ENCODE measurements at places on chromosomes 1 and 21.
A peak's percentile ranks its signal among the peaks of the same experiment; 100 is the strongest.

- DNase-seq: no peak
These were observed 9.8 kb downstream of the SLAMF7 start for GRCh38 chr1:160748878-160749269.

GRCh38 chr1:225917536-225917935, 6.5 kb downstream of the PYCR2 start:
- no peak for DNase-seq

- DNase-seq: no peak
These were observed 17.0 kb downstream of the MAP7D1 start for GRCh38 chr1:36172983-36173382.

DNA sequence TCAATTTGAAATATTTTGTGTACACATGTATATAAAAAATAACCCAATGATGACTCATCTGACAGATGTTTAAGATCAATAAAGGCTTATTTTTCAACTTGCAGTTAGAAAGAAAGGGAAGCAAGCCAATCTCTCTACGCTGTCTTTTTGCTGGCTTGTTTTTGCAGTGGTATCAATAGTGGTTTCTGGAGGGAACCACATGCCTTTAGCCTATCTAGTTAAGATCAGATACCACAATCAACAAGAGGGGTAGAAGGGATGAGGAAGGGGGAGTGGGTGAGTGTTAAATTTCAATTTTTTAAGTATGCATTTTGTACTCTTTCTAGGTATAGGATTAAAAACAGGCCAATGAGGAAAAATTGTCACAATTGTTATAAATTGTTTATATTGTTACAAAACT, 276.2 kb downstream of the KCNH1 start:
- DNase-seq: no peak

- peak; percentile 83 for DNase-seq
These were observed 14.9 kb upstream of the IFNLR1 start for GRCh38 chr1:24201941-24202440.

- no peak for DNase-seq
These were observed 13.1 kb downstream of the S100A16 start for GRCh38 chr1:153599847-153600246.

- DNase-seq: no peak
These were observed 426.6 kb downstream of the DUSP10 start for GRCh38 chr1:221315330-221315729.

- DNase-seq: peak; percentile 47
These were observed 448.6 kb downstream of the SMYD3 start for GRCh38 chr1:246058466-246058865.

DNA sequence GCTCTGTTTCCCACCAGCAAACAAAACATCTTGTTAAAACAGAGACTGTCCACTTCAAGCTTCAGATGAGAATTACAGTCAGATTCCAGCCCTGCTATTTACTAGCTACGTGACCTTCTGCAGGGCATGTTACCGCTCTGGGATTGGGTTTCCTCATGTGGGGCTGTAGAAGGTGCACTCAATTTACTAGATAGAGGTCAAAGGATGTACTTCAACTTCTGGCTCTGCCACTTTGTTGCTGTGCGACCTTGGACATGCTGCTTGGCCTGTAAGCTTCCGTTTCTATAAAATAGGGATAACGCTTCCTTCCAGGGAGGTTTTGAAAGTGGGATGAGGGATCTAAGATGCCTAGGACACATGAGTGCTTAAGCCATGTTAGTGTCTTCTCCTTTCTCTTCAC, 46.0 kb upstream of the LRIG2 start:
- DNase-seq: no peak

- no peak for DNase-seq
These were observed 12.8 kb downstream of the ZDHHC18 start for GRCh38 chr1:26839339-26839722.

GRCh38 chr1:109114342-109114674, 393 bp downstream of the ELAPOR1 start:
- DNase-seq: no peak

DNA sequence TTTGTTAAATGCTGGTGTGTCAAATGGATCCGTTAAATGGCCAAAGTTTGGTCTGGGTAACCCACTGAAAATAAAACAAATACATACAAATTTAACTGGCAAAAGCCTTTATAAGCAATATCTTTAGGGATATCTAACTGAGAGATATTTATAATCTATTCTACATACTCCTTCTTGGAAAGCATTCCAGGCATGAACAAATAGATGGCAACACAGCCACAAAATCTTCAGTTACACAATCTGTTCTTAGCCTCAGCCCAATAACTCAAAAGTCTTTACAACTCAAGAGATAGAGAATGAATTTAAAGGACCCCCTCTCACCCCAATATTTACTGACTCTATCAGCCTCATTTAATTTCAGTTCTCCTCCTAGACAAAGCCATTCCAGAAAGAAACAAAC, 58.7 kb downstream of the NRDC start:
- no peak for DNase-seq

GRCh38 chr1:14100444-14100843, 400.5 kb downstream of the PRDM2 start:
- no peak for DNase-seq

GRCh38 chr1:151867321-151867720, 13.8 kb upstream of the THEM5 start:
- no peak for DNase-seq

DNA sequence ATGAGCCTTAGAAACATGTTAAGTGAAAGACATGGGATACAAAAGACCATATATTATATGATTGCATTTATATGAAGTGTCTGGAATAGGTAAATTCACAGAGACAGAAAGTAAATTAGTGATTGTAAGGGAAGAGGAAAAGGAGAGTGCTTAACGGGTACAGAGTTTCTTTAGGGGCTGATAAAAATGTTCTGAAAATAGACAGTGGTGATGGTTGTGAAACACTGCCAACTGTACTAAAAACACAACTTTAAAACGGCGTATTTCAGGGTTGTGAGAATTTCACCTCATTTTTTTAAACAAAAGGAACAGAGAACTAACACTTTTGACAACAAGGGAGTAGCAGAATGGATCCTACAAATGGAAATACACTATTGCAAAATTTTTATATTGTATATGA, 13.4 kb downstream of the COP1 start:
- no peak for DNase-seq

- DNase-seq: no peak
These were observed 45.1 kb downstream of the SCCPDH start for GRCh38 chr1:246769306-246769705.

GRCh38 chr21:42818328-42818749, 61.0 kb downstream of the WDR4 start:
- DNase-seq: no peak

DNA sequence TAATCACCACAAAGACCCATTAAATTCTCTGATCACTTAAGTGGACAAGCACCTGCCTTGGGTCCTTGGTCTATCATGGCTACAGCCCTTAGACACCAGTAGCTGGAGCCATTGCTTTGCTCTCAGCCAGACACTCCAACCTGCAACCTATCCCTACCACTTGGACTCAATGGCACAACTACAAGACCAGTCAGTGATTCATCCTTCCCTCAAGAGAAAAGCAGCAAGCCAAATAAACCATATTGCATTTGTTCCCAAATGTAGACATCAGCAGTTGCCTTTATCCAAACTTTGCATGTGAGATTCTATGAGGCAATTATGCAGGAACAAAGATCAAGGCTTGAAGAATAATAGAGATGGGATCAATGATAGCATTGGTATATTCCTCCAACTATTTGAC, 263.4 kb downstream of the HHIPL2 start:
- DNase-seq: no peak

DNA sequence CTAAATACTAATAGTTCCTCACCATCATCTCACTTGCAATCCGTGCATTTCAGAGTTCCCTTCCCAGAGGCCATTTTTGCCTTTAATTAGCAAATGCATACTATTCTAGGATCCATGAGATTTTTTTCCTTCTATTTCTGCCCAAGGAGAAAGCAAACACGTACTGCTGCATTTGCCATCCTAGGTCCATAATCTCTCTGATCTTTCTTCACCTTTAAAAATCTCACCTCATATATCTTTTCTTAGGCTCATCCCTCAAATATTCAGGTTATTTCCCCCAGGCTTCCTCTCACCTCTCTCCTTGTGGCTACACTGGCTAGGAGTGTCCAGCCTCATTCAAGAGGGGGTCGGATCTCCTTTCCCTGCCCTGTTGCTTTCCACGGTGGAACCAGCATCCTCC, 338.6 kb downstream of the SETD4 start:
- DNase-seq: no peak

- DNase-seq: no peak
These were observed 22.5 kb upstream of the MORC3 start for GRCh38 chr21:36297406-36297937.

DNA sequence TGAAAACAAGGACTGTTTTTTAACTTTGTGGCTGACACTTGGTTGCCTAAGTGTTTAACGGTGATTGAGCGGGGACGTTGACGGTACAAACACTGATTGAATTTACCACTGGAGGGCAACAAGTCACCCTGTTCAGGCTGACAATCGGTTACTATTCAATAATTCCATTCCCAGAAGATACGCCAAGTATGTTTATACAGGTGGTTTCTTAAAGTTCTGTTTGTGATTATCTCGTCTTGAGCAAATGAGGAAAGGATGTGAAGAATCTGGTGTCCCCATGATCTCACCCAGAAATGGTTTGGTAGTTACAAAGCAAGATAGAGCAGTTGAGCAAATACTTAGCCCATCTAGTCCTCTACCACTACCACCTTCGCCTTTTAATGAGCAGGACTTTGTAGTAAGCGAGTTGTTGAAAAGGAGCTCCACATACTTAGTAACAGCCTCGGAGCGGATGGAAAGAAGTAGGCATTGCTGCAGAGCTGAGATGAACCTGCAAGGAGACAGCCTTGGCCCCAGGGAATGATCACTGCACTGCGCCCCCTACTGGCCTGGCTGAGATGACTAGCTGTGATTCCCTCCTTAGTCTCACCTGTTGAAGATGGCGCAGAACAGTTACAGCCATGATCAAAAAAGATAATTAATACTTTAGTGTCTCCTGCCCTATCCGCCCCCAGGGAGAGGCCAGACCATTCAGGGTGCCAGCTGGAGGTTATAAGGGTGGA, 36.3 kb downstream of the IFNAR1 start:
- no peak for DNase-seq

GRCh38 chr21:40688106-40688864, 158.7 kb downstream of the DSCAM start:
- DNase-seq: no peak

DNA sequence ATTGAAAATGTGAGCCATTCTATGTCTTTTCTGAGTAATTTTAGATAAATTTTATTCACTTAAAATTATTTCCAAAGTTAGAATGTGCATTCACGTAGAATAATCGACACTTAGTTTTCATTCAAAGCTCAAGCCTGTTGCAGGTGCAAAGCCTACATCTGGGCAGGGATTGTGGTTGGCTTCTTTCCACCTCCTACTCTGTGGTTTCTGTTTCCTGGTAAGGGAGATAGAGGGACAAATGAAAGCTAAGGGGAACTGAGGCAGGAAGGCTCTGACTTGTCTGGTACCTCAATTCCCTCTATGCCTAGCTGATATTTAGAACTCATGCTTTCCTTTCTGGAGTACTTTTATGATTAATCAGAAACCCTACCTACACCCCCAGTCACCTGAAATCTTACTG, 251.2 kb upstream of the DPYD start:
- DNase-seq: no peak

DNA sequence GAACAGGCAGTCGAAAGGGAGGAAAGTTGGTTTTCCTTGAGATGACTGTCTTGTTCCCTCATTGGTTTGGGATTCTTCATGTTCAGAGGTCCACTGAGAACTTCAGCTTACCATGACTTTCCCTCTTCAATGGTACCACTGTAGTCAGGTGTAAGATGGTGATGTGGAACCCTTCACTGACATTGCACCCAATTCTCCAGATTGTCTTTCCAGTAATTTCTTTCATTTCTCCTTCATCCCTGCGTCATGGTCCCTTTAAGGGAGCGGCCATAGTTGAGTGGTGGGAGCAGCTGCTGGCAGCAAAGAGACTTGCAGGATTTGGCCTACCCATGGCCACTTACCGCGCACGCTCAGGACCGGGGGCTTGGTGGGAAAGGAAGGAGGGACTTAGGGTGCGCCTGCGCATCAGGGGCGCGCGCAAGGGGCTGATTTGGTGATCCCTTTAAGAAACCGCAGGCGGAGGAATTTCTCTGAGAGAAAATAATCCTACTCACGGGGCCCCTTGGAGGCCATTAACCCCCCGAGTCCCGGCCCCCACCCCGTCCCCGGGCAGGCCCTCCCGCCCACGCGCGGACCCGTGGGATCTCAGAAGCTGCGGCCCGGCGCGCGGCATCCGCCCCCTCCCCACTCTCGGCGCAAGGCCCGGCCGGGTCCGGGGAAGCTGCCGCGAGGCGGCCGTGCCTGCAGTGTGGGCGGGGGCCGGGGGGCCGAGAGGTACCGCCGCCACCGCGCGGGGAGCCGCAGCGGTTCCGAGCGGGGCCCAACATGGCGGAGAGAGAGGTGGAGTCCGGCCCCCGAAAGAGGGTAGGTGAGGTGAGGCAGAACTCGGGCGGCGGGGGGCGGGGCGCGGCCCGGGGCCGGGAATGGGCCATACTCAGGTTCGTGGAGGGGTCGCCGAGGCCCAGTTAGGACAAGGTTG, at the start of gene ZMYM4:
ZMYM4 (plus strand) TSS at position 428 of the 919 bp plus-strand sequence; CDS start at position 766, 338 bp downstream.
- DNase-seq: peak; percentile 96

GRCh38 chr1:107677697-107678096, 287.3 kb downstream of the VAV3 start:
- no peak for DNase-seq

DNA sequence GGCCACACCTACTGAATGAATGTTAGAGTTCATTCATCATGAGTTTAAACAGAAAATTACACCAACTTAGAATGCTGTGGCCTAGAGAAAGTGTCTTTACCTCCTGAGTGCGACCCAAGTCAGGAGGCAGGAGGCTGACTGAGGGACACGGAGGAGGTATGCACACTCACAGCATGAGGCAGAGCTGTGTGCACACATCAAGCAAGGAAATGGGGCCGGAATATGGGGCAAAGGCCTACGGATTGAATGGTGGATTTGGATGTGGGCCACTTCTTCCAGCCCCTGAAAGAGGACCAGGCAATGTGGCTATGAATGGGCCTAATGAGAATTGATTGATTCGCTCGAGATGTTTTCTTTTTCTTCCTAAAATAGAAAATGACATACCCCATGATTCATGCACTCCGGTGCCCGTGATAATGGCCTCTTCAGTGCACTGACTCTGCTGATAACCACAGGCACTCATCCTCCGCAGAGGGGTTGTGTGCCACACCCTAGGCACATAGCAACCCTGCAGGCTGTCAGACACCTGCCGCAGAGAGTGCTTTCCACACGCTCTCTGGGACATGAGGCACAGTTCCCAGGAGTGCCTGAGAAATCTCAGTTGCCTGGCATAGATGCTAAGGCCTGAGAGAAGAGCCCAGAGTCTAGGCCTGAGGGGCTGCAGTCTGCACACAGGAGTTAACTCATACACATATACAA, 155.5 kb downstream of the GLUL start:
- peak; percentile 38 for DNase-seq

- DNase-seq: no peak
These were observed 15.9 kb downstream of the PCSK9 start for GRCh38 chr1:55055084-55055882.
